ENCODE measurements at places on chromosomes 11 and 22.

DNA sequence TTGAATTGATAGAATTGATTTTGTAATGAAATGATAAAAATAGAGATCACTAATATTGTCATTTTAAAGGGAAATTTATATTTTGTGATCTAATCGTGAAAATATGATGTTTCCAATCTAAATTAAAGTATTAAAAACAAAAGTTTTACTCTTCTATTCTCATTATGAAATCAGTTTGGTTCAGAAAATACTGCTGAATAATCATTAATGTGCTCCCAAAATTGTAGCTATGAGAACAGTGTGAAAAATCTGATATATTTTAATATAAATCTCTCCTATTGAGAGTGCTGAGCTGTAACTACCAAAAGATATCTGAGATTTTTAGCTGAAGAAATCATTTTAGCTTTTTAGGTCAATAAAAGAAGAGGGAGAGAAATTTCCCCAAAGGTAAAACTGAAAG is 287.5 kb upstream of the ANO3 start:
- DNase-seq = no peak

DNA sequence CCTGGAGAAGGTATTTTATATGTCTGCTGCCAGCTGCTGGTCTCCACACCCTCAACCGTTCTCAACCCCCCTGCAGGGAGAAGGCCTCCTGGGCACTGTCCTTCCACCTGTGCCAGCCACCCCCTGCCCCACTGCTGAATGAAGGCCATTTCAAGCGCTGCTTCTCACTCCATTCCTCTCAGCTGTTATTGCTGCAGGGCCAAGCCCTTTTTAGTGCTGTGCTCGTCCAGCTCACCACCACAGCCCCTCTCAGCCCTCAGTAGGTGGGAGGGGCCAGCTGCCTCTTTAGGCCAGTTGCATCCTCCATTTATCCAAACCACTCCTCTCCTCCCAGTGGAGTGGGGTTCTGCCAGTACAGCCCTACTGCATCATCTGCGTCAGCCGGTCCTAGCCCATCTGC is 1.8 kb upstream of the WBP2NL start:
- no peak for DNase-seq

DNA sequence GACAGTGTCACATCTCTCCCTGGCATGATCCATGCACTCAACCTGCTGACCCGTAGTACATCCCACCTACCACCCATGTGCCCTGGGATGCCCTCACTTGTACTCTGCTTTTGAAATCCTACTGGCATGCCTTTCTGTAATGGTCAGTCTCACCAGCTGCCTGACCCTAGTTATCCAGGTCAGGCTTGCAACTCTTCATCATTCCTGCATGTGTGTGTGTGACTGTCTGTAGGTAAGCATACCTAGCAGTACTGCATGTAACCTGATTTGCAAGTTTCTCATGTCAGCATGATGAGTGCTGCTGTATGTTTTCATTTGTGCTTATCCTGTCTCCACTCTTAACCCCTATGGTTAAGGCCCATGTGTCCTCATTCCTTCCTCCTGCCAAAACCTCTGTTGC is 202.0 kb upstream of the MTNR1B start:
- DNase-seq = no peak

- no peak for DNase-seq
Measured at GRCh38 chr11:119483881-119484371, 61.0 kb upstream of the THY1 start.

DNA sequence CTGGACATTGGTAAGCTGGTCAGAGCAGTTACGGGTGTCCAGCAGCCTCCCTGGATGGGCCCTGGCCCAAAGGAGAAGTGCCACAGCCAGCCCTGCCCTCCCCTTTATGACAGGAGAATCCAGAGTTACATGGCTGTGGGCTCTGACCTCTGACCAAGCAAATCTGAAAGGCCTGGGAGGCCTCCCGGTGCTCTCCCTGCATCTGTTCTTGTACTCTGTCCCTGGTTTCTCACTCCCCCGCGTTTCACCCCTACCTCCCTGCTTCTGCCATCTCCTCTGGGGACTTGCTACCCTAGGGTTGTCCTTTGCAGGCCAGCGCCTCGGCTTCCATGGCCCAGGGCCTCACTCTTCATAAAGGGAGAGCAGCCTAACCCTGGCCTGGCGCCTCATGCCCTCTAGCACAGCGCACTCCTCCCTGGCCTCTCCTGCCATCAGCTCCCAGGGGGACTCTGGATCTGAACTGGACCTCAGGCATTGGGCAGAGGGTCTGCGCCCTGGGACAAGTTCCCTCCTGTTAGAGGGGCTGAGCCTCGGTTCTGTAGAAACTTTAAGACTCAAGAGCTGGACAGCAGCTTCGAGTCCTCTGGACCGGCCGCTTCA is 10.7 kb downstream of the PICK1 start:
- DNase-seq = no peak
